Progenitor cell of endocrine pancreas (in vitro differentiated cells): ENCODE measurements at places on chromosomes 7 and 10. TPM values are rescaled to one million over a fixed set of nuclear protein-coding genes. Genes with fewer than 3 reads are reported as not detected.

SCD gene
- 281 and 309 TPM in 2 replicates for total RNA-seq

GRCh38 chr7:6619961-6620360, 4.6 kb downstream of the ZNF853 start:
- DNase-seq, result no peak
- peaks cover 11% of the 10 kb centered on the region for H3K36me3 ChIP-seq
- peaks cover 3% of the 10 kb centered on the region for H3K4me1 ChIP-seq
- H3K4me3 ChIP-seq, result no peak overlapping the region

- no peaks in the 10 kb centered on the region for H3K36me3 ChIP-seq
- H3K27me3 ChIP-seq, result peaks cover 4% of the 10 kb centered on the region
- no peak overlapping the region for H3K4me3 ChIP-seq
- no peak for DNase-seq
- H3K4me1 ChIP-seq, result peaks cover 15% of the 10 kb centered on the region
Measured at GRCh38 chr7:40758590-40758989, 623.8 kb downstream of the SUGCT start.

- no peaks in the 10 kb centered on the region for H3K36me3 ChIP-seq
- H3K27ac ChIP-seq, result no peak overlapping the region
- no peak overlapping the region for H3K4me3 ChIP-seq
- peaks cover 5% of the 10 kb centered on the region for H3K27me3 ChIP-seq
Measured at GRCh38 chr10:44471410-44471809, 86.5 kb upstream of the CXCL12 start.

DNA sequence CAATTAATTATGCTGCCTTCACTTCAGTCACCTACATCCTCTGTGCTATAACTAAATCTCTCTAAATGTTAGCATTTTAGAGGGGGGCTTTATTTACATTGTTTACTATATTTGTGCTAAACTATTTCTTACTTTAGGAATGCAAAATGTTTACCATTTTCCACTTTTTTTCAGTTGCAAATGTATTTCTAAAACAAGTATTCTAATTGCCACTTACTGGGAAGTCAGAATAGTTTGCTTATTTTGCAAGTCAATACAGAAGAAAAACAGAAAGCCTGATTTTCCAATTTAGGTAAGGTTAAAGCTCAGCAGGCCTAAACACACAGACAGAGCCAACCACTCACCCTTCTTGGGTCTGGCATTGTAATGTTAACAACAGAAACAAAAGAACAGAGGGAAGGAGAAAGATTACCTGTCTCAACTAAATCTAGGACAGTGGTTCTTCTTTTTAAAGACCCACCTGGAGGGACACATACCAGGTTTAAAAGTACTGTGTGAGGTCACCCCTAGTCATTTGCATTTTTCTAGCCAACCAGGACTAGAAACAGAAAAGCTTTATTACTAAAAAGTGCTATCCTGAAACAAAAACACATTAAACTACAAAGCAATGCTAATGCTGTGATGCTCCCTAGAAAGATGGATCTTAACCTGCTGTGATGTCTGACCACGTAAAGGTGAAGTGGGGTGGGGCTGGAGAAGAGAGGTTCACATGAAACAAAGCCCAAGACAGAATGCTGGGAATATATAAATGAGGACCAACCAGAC, 178.2 kb downstream of the SLC25A13 start:
- H3K36me3 ChIP-seq, result peaks cover 16% of the 10 kb centered on the region
- peaks cover 11% of the 10 kb centered on the region for H3K4me1 ChIP-seq
- no peaks in the 10 kb centered on the region for H3K27me3 ChIP-seq
- H3K27ac ChIP-seq, result peak overlapping the region; percentile 67
- no peak overlapping the region for H3K4me3 ChIP-seq

DNA sequence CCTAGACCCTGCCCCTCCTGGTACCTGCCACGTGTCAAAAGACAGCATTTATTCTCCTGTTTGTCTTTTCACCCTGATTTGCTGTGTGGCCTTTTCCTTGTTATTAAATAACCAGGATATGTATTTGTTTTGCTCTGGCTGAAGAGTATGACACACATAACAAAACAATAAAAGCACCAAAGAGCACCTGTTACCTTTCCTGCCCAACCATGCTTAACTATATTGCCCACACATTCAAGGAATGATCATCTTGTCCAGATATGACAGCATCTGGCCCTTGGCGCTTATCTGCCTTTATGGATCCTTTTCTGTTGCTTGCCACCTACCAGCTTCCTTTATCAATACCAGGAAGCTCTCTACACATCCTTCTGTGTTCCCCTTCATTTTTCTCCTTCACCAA, 357.7 kb downstream of the FGFR2 start:
- DNase-seq, result no peak
- no peaks in the 10 kb centered on the region for H3K27me3 ChIP-seq
- peaks cover 18% of the 10 kb centered on the region for H3K4me1 ChIP-seq
- no peak overlapping the region for H3K4me3 ChIP-seq
- no peak overlapping the region for H3K27ac ChIP-seq

DNA sequence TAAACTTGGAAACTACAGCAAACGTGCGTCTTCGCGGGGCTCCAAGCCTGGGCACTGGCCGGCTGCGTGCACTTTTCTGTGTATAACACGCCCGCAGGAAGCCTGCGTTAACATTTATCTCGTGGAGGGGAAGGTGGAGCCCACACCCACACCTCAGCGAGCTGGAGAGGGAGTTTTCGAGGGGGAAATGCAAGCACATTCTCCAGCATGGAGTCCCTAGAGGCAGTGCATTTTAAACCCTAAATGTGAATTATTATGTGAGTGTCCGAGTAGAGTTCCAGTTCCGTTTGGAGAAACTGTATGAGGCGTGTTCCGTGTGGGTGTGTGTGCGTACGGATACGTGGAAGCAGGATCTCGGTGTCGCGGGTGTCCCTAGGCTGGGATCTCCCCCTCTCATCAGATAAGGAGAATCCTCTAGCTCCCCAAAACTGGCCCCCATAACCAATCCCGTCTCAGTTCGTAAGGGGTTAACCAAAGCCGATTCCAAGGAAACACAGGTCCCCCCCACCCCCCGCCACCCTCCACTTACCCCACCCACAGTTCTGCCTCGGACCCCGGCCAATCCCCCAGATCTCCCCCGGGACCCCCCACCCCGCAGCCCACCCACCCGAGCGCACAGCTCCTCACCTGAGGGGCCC, 403 bp downstream of the CDK6 start:
- H3K4me1 ChIP-seq, result peaks cover 22% of the 10 kb centered on the region
- peak overlapping the region; percentile 97 for H3K4me3 ChIP-seq
- H3K27me3 ChIP-seq, result peaks cover 37% of the 10 kb centered on the region
- no peak for DNase-seq

DNA sequence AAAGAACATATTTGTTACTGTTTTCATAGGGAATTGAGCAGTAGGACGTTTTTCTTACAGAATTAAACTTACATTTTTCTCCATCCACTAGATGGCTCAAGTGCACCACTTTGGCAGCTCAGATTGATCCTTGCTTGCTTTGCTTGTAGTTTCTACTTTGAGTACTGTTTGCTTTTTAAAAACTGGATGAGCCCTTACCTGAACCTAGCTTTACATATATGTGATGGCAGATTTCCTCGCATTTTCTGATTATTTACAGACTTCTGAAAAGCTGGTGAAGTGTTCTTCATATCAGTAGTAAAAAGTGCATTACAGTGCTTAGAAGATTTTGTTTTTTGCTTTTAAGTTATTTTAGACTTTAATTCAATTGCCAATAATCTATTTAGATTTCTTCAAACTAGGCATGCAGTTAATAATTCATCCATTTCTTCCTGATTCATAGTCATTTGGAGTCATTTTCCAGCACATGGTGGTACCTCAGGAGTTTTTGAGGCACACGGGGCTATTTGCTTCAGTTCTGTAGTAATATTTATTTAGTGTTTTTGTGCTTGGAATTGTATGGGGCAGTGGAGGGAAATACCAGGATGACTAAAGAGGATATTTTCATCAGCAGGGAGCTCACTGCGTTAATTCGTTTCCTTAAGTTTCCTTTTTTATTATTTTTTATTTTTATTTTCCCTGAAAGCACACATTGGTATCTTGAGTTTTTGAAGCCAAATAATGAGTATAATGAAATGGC, 57.3 kb downstream of the MAPK8 start:
- no peak for DNase-seq
- H3K4me3 ChIP-seq, result no peak overlapping the region
- no peaks in the 10 kb centered on the region for H3K36me3 ChIP-seq
- H3K27ac ChIP-seq, result no peak overlapping the region
- H3K27me3 ChIP-seq, result no peaks in the 10 kb centered on the region
- peaks cover 30% of the 10 kb centered on the region for H3K4me1 ChIP-seq

DNA sequence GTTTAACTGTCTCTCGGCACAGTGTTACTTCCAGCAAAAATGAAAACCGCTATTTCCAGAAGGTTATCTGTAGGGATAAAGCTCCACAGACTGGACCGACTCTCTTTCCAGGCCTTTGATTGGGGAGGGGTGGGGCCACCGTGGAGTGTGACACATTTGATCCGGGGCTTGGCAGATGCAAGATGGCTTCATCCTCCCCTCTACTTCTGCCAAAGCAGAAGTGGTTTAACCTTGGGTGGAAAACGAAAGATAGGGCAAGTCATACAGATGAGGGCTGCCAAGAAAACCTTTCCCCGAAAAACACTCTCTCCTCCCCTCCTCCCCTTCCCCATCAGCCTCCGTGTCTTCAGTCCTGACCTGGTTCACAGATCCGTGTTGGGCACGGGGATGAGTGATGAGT, 139.7 kb upstream of the SH2B2 start:
- H3K4me1 ChIP-seq, result no peaks in the 10 kb centered on the region
- no peaks in the 10 kb centered on the region for H3K27me3 ChIP-seq
- peaks cover 10% of the 10 kb centered on the region for H3K36me3 ChIP-seq
- H3K4me3 ChIP-seq, result no peak overlapping the region
